ENCODE measurements at places on chromosomes 6 and 20.

DNA sequence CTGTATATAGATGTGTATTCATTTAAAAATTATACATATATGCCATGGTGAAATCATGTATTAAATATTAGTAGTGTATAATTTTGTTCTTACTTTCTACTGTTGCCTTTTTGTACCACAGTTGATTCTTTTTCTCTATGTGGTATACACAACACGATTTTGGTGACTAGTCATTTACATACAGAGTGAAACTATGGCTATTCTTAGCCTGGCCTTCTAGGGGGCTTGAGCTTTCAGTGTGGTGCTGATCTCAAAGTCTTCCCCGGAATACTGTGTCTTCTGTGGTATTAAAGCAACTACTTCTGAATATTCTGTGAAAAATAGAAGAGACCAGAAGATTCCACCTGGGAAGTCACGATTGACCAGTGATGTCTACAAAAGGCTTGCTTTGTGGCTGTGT, 301.9 kb downstream of the UTRN start:
- DNase-seq, result no peak

DNA sequence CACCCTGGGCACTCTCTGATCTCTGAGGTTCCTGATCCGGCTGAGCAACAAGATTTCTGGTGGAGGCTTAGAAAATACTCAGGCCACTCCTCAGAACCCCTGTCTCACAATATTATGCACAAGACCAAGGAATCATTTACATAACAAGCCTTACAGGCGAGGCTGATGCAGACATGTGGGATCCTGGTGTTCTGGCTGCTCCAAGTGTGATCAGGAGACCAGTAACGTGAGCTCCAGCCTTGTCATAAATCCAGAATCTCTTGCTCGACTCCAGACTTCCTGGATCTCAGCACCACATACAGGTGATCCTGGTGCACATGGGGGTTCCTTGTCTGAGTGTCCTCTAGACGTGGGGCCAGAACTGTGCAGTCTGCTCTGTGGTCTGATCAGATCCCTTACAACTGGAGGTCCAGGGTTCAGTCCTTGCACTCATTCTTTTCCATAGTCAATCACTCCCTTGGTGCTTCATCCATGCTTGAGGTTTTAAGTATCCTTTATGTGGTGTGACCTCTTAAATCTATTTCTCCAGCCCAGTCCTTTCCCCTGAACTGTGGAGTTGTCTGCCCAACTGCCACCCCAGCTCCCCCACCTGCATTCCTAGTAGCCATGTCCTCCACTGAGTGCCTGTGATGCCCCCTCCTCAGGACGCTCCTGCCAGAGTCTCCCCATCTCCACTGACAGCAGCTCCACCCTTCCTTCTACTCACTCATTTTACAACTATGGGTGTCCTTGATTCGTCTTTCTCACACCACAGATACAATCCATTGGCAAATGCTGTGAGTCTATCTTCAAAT, 5.1 kb downstream of the HLA-C start:
- DNase-seq, result no peak

- no peak for DNase-seq
These were observed 42.1 kb downstream of the GFRA4 start for GRCh38 chr20:3621111-3621510.

- no peak for DNase-seq
These were observed 29.7 kb downstream of the SPDEF start for GRCh38 chr6:34526241-34526972.

DNA sequence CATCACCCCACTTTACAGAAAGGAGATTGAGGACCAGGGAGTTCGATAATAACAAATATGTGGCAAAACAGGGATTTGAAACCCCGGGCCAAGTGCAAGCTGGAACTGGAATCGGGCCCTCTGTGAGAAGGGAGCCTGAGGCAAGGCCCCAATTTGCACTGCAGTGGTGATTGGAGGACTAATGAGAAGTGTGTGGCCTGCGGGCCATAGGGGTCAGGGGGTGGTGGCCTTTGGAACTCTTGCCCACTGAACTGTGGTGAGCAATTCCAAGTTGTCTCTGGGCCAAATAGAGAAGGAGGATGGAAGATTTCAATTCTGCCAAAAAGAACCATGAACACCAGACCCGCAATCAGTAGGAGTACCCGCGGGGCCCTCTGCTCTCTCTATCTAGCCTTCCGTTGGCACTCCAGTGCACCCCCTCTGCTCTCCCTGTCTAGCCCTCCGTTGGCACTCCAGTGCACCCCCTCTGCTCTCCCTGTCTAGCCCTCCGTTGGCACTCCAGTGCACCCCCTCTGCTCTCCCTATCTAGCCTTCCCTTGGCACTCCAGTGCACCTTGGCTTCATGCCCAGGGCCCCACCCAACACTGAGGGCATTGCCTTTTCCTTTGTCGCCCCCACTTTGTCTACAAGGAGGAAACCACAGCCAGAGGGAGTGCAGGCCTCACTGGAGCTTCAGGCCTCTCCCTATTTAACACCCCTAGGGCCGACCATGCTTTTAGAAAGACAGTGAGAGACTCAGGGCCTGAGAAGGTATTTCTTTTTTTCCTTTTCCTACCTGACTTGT, 6.0 kb upstream of the PTPRA start:
- no peak for DNase-seq

GRCh38 chr6:162100096-162100495, 627.5 kb downstream of the PRKN start:
- DNase-seq, result no peak

- DNase-seq, result no peak
These were observed 20.1 kb upstream of the SLC17A1 start for GRCh38 chr6:25851961-25852360.

- DNase-seq, result no peak
These were observed 48.6 kb upstream of the RCAN2 start for GRCh38 chr6:46539866-46540265.

DNA sequence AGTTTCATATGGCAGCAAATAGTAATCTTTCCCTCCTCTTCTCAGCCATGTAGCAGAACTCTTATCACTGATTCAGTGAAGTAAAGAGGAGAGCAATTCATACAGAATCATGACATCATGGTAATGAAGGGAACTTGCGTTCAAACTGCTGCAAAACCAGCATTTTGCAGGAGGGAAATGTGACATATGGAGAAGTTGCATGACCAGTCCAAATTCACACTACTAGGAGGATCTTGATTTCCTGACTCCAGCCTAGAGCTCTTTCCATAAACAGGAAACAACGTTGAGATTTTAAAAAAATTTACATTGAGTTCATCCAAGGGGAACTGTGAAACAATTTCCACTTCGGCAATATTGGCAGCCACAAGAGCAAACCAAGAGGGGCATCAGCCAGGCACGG, 63.8 kb downstream of the MBOAT1 start:
- DNase-seq, result no peak

DNA sequence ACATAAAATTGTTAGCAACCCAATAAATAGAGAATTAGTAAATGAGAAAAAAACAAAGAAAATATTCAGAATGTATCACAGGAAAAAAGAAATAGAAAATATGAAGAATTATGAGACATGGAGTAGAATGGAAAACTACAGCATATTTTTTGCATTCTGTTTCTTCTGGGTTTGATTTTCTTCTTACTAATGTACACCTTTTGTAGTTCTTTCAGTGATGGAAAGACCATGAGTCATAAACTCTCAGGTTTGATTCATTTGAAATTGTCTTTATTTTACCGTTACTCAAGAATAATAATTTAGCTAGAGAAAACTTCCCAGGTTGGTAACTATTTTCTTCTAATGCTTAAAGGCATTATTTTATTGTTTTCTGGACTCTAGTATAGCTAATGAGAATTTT, 90.3 kb upstream of the TMEM170B start:
- no peak for DNase-seq

DNA sequence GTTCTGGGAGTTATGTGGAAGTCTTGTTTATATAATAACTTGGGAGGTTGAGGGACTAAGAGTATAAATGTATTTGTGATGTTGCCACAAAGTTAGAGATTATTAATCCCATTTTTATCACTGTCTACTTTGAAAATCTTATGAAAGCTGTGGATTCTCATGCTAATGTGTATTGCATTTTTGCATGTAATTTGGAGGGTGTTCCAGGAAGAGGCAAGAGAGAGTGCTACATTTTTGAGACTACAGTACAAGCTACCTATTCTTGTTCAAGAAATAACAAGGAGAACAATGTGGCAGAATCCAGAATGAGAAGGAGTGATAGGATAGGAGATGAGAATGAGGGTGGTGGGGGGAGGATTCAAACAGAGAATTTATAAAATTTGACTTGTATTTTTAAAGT, 34.9 kb downstream of the VTA1 start:
- DNase-seq, result no peak

- DNase-seq, result no peak
These were observed 778 bp downstream of the PKIG start for GRCh38 chr20:44583157-44583556.

DNA sequence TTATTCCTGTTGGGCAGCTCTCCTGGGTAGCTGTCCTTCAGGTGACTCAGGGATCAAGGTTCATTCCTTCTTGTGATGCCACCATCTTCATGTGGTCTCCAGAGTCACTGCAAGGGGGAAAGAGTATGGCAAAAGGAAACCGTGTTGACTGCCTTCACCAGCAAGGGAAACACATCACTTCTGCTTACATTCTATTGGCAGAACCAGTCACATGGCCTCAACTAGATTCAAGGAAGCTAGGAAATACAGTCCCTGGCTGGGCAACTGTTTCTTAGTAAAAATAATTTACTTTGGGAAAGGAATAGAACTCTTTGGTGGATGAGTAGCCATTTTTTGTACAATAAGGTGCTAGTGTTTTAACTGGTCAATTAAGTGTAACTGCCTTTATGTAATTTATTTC, 5.3 kb downstream of the ANKRD6 start:
- DNase-seq, result no peak

DNA sequence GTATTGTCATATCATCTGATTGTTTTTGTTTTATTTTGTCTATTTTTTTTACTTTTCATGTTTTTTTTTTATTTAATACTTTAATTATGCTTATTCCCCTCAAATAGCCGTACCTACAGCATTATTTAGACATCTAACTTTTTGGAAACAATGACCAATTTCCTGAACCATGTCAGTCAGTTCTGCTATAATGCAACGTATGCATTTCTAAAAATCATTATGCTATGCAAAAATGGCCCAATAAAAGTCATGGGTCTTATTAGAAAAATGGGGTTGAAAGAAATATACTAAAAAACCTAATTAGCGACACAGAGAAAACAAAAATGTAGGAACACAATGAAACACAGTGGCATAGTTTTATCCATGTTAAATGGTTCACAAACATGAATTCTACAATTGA, 1454.7 kb downstream of the GRIK2 start:
- DNase-seq, result no peak

GRCh38 chr6:163412801-163413344, 1.6 kb upstream of the QKI start:
- DNase-seq, result no peak

GRCh38 chr6:157236040-157236725, 87.1 kb downstream of the TMEM242 start:
- no peak for DNase-seq

DNA sequence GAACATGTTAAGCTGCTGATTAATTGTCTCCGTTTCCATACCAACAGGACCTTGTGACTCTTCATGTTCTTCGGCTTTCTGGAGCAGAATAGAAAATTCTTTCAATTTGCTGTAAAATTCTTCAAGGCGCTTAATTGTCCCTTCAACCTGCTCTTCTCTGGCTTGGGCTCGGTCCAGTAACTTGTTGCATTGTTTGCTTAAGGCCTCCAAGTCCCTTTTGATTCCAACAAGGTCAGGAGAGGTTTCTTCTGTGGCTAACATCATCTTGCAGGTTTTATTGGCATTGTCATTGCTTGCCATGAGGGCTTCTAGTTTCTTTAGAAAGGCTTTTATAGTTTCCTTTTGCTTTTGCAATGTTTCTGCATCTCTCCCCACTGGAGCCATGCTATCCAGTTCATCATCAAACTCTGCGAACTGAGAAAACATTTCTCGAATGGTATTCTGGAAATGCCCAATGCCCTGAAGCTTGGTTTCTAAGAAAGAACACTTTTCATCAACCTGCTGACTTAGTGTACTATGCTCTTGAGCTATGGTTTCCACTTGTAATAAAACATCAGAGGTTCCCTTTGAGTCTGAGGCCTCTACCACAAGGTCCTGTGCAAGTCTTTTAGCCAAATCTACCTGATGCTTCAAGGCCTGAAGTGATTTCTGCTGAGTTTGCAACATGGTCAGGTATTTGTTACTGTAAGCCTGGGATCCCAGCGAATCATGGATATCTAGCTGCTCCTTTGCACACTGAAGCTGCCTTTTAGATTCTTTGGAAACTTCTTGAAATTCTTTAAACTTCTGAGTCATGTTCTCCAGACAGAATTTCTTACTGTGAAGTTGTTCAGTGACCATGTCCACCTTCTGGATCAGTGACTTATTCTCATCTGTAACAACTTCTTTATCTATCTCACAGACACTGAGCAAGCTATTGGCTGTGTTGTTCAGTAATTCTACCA, 90.2 kb downstream of the DST start:
- DNase-seq, result no peak

- DNase-seq, result no peak
These were observed 187.4 kb downstream of the RNGTT start for GRCh38 chr6:88775866-88776571.

Measured in stimulated activated CD4-positive, alpha-beta T cell treated with anti-CD3 and anti-CD28 coated beads, Interleukin-12 subunit alpha, Interleukin-12 subunit beta, amount 100 ng/mL, for 48 hours (primary cell).